ENCODE measurements at places on chromosomes 16 and 17.

DNA sequence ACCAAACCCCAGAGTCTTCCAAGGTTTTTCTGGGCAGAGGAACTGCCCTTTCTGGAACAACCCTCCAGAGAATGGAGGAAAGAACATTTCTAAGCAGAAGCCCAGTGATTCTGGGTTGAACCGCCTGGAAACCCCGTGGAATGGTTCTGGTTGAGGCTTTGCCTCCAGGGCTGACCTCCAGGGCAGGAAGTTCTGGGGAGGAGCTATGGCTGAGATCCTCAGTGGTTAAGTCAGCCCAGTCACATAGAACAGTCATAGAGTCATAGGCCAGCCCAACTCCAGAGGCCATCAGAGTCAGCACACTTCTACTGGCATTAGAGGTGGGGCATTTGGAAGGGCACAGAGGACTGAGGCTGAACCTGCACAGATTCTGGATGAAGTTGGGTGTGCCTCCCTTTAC, 65.9 kb downstream of the SPACA3 start:
- DNase-seq = no peak
- H3K4me1 ChIP-seq = no peaks in the 10 kb centered on the region
- no peak overlapping the region for H3K4me3 ChIP-seq
- H3K27ac ChIP-seq = no peak overlapping the region

- H3K27me3 ChIP-seq = no peaks in the 10 kb centered on the region
- H3K4me3 ChIP-seq = no peak overlapping the region
- H3K4me1 ChIP-seq = peaks cover 19% of the 10 kb centered on the region
Measured at GRCh38 chr16:70417661-70418060, 21.2 kb downstream of the ST3GAL2 start.

DNA sequence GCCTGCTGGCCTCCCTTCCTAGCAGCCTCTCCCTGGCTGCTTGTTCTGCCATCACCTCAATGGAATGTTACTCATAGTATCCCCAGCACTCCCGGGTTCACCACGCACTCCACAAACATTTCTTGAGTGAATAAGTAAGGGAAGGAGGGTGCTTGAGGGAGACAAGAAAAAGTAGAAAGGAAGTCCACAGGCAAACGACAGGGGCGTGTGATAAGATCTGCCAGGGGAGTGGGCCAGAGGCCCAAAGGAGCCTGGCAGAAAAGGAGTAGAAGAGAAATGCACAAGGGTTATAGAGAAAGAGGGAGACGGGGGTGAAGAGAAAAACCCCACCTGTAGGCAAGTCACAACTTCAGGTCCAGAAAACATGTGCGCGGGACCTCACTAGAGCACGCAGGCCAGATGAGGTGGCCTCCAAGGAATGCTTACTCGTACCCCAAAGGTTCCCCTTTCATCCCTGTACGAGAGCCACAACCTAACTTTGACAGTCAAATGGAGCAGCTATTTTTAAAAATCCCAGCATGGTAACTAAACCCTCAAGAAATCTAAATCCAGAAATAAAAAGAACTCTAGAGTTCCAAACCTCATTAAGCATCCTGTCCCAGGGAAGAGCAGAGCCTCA, 6.6 kb downstream of the ZDHHC7 start:
- no peak for DNase-seq
- no peak overlapping the region for H3K4me3 ChIP-seq
- peaks cover 6% of the 10 kb centered on the region for H3K36me3 ChIP-seq

GRCh38 chr17:1709971-1710806, at the start of gene TLCD2:
Gene TLCD2, minus strand, starts transcription at chr17:1710377. Its CDS starts 135 bp downstream, at chr17:1710242.
- H3K36me3 ChIP-seq = peaks cover 16% of the 10 kb centered on the region
- no peak within 1 kb of the TSS for H3K27ac ChIP-seq
- peak within 1 kb of the TSS; percentile 58 for H3K4me3 ChIP-seq
- H3K27me3 ChIP-seq = peaks cover 16% of the 10 kb centered on the region
- no peak for DNase-seq

DNA sequence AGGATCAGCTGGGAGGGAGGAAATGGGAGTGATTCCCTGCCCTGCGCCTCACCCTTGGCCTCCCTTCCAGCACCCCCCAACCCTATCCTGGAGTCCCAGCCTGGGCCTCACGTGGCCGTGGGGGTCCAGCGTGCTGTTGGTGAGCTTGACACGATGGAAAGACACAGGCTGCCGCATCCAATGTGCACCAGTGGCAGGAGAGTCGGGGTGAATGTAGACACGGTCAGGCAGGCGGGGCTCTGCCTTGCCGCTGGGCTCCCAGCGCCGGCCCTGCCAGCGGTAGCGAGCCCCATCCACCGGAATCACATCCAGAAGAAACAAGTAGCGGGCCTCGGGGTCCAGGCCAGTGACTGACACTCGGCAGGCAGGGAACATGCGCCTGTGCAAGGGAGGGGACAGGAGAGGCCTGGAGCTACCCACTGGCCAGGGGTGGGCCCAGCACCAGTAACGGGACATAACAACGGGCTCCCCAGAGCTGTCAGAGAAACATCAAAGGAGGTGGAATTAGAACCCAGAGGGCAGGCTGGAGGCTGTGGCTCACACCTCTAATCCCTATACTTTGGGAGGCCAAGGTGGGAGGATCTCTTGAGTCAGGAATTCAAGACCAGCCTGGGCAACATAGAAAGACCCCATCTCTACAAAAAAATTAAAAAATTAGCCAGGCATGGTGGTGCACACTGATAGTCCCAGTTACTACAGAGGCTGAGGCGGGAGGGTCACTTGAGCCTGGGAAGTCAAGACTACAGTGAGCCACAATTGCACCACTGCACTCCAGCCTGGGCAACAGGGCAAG, 2.7 kb downstream of the TBX6 start:
- no peak overlapping the region for H3K4me3 ChIP-seq
- peaks cover 22% of the 10 kb centered on the region for H3K4me1 ChIP-seq
- H3K27me3 ChIP-seq = no peaks in the 10 kb centered on the region

DNA sequence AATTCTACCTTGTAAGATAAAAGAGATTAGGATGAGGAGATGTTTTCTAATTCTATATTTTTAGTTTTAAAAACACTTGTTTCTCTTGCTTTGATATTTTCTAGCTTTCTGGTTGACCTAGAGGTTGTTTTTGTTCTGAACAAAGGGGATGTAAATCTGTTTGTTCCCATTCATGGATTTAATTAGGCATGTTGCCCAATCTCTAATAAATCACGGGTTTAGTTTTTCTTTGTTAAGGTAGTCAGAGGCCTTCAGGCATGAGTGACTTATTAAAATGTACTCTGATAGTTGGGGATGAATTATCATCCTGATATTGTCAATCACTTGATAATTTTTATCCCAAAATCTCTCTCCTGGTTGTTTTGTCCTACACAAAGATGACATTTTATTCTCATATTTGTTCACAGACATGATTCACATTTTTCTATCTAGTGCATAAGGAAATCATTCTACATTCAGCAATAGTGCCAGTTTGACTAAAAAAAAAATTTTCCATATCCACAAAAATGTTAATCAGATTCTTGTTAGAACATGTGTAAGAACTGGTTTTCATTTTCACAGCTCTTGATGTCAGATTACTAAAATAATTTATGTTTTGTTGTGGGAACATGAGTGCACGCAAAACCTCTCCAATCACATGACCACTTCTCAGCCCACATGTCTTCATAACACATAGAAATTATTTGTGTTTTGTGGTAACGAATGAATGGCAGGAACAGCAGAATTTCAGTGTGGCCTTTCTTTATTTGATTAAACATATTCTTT, 95.7 kb upstream of the AKTIP start:
- H3K4me1 ChIP-seq = no peaks in the 10 kb centered on the region
- peaks cover 9% of the 10 kb centered on the region for H3K36me3 ChIP-seq
- DNase-seq = no peak
- H3K4me3 ChIP-seq = no peak overlapping the region
- H3K27ac ChIP-seq = no peak overlapping the region

DNA sequence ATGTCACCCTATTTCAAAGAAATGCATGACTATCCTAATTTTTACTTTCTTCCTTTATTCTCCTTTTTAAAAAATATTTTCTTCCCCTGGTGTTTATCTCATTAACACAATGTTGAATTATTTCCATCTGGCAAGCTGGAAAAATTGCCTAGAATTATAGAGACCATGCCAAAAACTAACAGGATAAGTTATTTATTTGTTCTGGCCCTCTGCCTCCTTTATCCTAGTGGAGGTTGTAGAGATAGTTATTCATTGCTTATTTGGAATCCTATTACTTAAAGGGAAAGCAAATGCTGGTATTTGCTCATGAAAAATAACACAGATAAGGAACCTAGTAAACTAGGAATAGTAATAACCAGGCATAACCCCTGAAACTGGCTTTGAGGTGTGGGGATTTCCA, 684.9 kb upstream of the KIF2B start:
- no peaks in the 10 kb centered on the region for H3K27me3 ChIP-seq
- H3K4me1 ChIP-seq = no peaks in the 10 kb centered on the region
- no peak overlapping the region for H3K27ac ChIP-seq
- no peak overlapping the region for H3K4me3 ChIP-seq
- DNase-seq = no peak

DNA sequence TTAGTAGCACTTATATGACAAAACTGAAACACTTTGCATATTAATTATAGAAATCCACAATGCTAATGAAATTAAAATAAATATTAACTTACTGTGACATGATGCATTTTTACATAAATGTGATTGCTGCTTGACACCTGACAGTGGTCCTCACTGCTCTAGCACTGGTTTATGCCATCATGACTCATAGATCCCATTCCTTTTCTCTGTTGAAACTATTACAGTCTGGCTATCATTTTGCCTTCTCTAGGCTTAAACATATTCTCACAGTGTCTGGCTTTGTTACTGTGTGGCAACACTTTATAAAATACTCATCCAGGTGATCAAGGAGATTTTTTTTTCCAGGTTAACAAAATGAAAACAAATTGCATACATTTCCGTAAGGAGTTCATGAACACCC, 108.0 kb downstream of the MRTFB start:
- H3K4me3 ChIP-seq = no peak overlapping the region
- H3K36me3 ChIP-seq = peaks cover 7% of the 10 kb centered on the region
- H3K4me1 ChIP-seq = no peaks in the 10 kb centered on the region
- DNase-seq = no peak
- no peak overlapping the region for H3K27ac ChIP-seq

DNA sequence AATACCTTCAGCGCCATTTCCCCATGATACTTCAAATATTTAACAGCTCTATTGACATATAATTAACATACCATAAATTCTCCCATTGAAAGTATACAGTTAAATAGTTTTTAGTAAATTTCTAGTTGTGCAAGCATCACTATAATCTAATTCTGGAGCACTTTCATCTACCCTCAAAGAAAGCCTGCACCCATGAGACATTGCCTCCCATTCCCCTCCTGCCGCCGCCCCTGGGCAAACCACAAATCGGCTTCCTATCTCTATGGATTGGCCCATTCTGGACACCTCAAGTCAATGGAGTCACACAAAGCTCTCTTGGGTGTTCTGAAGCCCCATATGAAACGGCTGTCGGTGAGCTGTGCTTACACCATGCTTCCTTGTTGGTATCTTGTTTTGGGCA, 77.3 kb upstream of the CBX4 start:
- H3K27ac ChIP-seq = no peak overlapping the region
- H3K36me3 ChIP-seq = no peaks in the 10 kb centered on the region
- no peak for DNase-seq
- H3K27me3 ChIP-seq = peaks cover 3% of the 10 kb centered on the region
- H3K4me3 ChIP-seq = no peak overlapping the region
- no peaks in the 10 kb centered on the region for H3K4me1 ChIP-seq

DNA sequence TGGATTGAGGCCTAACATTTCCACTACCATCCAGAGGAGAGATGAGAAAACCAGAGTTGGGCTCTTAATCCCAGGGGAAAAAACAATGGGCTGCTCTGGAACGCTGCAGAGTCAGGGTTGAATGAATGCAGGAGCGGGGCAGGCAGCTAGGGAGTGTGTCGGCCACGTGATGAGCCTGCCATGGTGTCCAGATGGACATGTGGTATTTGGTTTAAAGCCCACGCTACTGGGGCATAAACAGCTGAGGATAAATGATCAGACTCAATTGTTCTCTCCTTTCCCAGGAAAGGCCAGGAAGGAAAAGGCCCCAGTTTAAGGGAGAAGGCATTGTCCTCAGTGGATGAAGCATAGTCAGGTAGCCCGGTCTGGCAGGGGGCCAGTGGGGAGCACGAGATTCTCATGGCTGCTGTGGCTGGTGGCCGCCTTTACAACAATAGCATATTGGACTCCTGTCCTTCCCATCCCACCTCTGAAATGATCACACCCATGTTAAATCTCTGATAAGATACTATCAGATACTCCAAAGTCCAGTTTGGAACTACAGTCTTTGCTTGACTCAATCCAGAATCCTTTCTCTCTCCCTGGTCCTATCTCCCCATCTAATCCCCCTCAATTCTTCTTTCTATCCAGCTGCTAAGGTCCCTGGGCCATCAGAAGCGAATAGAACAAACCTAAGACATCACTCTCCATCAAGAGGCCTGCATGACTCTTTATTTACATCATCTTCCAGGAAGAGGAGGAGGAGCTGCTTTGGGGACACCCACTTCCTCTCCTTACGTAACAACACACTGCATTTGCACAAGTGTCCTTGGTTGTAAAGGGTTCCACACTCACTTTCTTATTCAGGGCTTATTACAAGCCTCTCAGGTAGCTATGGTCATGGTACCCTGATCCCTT, 20.4 kb downstream of the CA4 start:
- peaks cover 10% of the 10 kb centered on the region for H3K4me1 ChIP-seq
- peak overlapping the region; percentile 29 for H3K27ac ChIP-seq
- no peaks in the 10 kb centered on the region for H3K27me3 ChIP-seq
- no peaks in the 10 kb centered on the region for H3K36me3 ChIP-seq
- no peak for DNase-seq

DNA sequence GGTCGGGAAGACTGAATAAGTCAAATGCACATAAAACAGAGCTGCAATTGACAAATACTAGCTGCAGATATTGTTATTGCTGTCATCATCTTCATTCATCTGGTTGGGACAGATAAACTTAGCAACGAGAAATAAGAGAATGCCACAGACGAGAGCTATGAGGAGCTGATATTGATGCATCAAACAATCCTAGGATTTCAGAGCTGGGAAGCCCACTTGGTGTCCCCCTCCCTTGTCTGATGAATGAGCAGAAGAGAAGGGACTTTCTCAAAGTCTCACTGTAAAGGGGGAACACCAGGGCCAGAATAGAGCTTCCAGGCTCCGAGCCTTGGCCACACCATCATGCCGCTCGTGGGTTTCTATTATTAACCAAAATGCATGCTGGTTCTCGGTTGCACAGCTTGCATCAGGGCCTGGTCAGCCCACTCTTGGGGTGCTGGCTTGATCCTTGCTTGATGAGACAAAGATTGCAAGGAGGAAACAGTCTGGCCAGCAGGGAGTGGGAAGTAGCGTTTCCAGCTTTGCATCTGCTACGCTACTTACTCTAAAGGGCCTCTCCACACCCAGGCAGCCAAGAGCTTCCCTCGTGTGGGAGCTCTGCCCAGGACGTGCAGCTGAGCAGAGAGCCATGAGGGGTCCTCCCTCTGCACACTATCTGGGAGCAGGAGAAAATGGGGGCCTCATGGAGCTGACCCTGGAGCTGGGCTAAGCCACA, 28.4 kb upstream of the EMP2 start:
- H3K4me1 ChIP-seq = no peaks in the 10 kb centered on the region
- H3K27ac ChIP-seq = no peak overlapping the region
- no peak for DNase-seq
- H3K36me3 ChIP-seq = no peaks in the 10 kb centered on the region
- H3K4me3 ChIP-seq = no peak overlapping the region

GRCh38 chr16:88015806-88016140, 64.5 kb downstream of the BANP start:
- no peak overlapping the region for H3K4me3 ChIP-seq
- H3K27me3 ChIP-seq = peaks cover 1% of the 10 kb centered on the region
- no peak overlapping the region for H3K27ac ChIP-seq
- peaks cover 12% of the 10 kb centered on the region for H3K4me1 ChIP-seq
- no peak for DNase-seq

All from immature natural killer cell (primary cell).